COLO829 (cell line): ENCODE measurements at places on chromosomes 7 and 10.

- no peak for DNase-seq
These were observed 58.6 kb upstream of the LOXL4 start for GRCh38 chr10:98326621-98327027.

DNA sequence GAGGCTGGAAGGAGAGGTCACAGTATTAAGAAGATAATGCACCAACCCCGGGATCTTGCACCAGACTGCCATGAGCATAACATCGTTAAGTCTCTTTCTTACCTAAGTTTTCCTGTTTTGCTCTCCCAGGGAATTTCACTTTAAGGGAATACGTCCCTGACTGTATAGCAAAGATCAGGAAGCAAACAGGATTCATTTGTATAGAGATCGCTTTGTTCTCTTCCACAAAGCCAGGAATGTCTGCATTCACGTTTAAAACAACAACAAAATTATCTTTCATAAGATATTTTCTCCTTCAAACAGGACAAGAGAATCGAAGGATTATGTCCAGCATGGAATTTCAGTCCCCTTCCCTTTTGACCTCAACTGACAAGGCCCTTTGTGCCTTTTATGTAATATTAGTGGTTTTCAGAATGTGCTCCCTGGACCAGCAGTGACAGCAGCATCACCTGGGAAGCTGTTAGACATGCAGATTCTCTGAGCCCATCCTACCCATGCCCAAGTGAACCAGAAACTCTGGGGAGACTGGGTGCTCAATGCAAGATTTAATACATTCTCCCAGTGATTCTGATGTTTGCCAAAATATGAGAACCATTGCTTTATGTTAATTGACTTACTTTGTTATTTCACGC is 286.3 kb downstream of the FGFR2 start:
- no peak for DNase-seq

DNA sequence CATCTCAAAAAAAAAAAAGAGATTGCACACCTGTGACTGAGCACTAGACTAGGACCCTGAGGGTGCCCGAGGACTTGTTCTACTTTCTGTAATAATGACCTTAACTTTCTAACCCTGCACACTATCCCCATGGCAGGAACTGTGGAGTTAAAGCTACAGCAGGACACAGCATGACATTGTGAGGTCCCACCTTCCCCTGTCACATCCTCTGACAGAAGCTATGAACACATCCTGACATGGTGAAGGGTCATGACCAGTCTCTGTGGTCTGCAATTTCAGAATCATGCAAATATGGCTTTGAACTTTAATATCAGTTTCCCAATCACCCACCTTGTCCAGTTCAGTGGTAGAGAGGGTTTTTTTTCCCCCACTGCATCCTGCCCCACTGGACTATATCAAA is 18.5 kb upstream of the SAR1A start:
- no peak for DNase-seq

DNA sequence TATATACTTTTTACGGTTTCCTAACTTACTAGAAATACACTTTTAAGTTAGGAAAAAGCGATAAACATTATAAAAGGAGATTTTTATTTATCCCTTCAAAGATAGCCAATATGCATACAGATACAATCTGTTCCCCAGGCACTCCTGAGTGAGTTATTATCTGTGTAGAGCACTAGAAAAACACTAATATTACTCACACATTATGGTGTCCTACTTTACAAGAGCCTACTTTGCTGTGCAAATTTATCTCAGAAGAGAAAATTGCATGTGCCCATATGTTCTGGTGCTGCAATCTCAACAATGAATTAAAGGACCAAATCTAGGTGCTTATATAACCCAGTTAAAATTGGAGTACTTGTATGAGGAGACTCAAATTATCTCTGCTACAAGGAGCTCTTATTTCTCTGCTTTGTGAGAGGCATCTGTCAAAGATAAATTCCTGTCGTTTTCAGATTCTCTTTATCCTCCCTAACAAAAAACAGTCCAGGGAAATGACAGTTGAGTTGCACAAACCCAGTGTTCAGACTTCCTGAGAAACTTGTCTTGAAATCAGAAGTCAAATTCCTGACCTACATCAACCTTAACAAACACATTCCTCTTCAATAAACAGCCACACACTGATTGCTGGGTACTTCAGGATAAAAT is 28.9 kb downstream of the CPA1 start:
- no peak for DNase-seq

DNA sequence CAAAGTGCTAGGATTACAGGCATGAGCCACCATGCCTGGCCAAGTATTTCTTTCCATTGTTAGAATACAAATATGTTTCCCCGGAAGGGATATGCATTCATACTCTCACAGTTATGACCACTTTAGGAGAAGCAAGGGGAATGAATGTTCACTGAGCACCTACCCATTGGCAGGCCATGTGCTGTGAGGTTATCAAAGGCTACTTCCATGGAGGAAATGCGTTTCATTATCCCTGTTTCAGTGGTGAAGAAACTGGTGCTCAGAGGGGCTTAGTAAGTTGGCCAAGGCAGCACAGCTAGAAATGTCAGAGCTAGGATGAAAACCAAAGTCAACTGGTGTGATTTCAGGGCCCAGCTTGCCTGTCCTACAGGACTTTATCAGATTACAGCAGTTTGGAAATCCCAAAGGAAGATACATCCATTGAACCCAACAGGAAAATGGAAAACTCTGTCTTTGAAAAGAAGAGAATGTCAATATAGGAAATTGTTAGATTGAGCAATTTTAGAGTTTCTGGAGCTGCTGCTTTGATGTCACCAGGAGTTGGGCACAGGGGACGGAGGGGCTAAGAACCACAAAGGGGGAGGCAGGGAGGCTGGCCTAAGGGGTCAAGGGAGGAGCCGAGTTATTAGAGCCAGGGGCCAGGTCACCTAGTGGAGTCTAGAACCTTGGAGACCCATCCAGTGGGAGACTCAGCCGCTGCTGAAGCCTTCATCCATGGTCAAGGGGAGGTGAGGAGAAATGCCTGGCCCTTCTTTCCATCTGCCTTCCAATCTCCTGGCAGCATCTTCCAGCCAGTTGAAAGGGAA is 319.8 kb downstream of the FRMD4A start:
- no peak for DNase-seq

DNA sequence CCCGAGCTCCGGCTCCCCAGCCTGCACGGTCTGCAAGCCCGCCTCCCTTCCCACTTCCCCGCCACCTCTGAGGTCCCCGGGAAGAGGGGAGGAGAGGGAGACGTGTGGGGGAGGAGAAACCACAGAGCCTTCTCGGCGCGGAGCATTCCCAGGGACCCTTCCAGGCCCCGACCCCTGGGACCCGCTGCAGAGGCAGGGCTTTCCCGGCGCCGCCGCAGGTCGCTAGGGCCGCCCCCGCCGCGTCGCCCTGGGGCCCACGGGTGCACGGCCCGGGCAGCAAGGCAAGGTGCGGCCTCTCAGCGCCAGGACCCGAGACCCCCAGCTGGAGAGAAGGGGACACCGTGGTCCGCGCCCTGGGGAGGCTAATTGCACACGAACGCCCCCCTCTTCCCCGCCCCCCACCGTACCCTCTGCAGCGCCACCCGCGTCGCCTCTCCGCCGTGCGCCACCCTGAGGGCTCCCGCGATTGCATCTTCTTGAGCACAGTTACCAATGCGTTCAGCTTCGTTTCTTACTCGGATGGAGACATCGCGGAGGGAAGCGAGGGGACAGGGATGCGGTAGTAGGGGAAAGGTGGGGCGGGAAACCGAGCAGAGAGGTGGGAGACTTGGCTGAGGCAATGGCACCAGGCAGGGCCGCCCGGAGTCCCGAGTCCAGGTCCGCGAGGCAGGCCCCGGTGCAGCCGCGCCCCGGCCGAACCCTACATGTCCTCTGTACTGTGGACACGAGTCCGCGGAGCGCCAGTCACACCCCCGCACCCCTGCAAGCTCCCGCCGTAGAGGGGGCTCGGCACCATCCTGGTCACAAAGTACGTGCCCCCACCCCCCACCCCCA is 28.9 kb downstream of the SKIDA1 start:
- DNase-seq, result peak; percentile 16

DNA sequence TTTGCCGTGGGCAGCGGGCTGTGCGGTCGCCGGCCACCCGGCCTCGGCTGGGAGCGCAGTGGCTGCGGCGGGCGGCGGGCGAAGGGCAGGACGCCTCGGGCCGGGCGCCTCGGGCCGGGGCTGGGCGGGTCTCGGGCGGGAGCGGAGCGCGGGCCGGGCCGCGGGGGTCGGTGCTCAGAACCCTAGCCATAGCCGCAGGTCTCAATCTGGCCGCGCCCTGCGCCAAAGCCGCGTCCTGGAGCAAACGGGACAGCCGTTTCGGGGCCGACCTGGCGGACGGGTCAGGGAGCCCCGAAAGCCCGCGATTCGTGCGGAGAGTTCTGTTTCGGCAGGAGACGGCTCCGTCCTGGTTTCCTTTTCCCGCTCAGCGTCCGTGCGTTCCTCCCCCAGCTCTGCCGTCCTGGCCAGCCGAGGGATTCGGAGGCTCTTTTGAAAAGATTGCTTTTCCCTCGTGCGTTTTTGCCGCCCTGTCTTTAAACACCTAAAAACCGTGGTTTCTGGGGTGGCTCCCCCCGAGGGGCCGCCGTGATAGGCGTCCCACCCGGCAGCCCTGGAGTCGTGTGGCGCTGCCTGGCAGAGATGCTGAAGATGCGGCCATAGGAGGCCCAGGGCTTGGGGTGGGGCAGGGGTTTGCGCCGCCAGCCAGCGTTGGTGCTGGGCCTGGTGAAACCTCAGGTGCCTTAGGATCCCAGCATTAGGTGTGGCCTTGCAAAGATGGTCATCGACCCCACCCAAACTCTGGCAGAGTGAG is 727 bp downstream of the RET start:
- no peak for DNase-seq

DNA sequence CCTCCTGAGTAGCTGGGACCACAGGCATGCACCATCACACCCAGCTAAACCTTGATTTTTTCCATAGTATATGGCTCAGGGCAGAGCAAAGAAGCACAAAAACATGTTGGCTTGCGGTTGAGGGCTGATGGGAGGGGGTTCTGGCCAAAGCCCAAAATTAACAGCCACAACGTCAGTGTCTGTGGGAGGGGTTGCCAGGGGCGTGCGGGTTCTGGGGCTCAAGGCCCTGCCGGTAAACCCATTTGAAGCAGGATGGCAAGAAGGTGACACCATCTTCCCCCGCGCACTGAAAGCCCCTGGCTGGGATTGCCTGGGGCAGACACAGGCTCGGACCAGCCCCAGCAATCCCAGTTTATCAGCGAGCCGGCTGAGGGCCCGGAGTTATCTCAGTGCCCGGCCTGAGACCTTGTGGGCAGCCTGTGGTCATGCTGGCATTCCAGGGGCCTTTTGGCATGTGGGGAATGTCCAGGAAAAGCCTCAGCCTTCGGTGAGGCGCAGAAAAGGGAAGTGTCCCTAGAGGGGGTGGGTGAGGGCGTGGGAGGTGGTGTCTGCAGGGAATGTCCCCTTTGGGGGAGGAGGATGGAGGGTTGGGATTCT is 167.7 kb upstream of the TNRC18 start:
- DNase-seq, result peak; percentile 85

GRCh38 chr10:12332572-12333379 is 16.6 kb upstream of the CAMK1D start:
- DNase-seq, result no peak

DNA sequence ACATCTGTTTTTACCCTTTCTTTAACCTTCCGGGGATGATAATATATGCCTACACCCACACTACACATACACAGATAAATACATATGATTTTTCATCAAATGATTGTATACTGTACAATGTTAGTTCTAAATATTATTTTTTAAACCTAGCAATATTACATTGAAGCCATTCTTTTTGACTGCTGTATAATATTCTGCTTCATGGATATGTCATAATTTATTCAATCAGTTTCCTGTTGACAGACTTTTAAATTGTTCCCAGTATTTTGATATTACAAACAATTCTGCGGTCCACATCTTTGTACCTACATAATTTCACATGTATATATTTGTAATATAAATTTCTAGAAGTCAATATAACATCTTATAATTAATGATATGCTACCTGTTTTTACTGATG is 59.0 kb upstream of the ITGB1 start:
- no peak for DNase-seq

DNA sequence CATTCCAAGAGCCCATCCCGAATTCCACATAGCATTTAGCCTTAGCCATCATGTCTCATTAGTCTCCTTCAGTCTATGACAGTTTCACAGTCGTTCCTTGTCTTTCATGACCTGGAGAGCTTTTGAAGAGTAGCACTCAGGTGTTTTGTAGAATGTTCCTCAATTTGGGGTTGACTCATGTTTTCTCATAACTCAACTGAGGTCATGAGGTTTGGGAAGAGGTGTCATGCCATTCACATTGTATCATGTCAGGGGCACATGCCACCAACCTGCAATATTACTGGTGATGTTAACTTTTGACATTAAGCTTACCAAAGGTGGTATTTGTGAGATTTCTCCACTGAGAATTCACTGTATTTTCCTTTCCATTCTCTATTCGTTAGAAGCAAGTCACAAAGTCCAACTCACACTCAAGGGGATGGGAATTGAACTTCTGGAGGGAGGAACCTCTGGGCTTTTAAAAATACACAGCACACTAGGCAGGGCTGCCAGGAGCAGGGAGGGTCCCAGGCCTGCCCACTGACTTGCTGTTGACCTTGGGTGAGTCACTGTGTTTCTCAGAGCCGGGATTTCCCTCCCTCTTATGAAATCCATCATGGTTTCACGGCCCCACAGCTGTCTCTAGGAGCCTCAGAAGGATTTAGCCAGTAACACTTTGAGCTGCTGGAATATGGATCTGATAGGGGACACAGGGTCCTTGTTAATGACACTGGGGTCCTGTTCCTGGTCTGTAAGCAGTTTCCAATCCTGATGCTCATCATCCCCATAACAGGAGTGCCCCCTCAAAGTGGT is 74.4 kb upstream of the TCF7L2 start:
- no peak for DNase-seq
